ENCODE measurements at places on chromosomes 11 and 22.

DNA sequence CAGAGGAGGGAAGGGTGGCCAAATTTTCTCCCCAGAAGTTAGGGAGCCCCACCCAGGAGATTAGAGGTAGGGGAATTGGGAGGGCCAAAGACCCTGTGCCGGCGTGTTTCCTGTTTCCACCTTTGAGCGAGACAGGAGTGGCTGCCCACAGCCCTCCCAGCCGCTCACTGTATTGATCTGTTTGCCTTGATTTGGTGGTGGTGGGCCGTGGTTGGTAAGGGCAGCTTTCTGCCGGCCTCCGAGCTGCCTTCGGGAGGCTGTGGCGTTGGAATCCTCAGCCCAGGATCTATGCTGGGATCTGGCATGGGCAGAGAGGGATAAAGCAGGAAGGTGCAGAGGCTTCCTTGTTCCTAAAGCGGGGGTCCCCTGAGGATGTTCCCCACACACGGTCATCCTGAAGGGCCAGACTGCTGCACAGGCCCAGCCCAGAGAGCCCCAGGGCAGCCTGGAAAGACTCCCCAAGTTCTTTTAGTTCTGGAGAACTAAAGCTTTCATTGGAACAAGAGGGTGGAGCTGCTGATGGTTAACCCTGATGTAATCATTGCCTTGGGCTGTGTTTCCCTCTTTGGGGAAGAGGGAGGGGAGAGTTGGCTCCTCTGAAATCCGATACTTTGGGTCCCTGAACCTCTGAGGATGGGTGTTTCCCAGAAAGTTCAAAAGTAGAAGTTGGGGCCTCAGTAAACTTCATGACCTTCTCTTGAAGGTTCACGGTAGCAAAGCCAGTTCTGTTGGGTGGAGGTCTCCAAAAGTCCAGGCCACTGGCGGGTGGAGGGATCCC is 7.2 kb downstream of the FAM83F start:
- DNase-seq: no peak

DNA sequence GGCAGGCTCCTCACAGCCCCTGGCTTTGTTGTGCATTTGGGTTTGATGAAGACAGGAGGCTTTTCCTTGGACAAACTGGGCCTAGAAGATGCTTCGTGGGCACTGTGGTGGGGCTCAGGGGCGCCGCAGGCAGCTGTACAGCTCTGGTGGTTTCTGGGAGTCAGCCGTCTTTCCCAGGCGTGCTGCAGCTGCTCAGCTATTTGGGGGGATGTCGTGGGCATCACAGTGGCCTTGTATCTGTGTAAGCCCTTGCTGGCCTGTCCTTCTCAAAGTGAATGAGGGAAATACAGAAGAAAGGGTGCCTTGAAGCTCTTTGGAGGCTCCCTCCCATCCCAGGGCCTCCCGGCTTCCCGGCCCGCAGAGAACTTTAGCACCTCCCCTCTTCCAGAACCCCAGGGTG is 89.5 kb downstream of the TBC1D22A start:
- no peak for DNase-seq

DNA sequence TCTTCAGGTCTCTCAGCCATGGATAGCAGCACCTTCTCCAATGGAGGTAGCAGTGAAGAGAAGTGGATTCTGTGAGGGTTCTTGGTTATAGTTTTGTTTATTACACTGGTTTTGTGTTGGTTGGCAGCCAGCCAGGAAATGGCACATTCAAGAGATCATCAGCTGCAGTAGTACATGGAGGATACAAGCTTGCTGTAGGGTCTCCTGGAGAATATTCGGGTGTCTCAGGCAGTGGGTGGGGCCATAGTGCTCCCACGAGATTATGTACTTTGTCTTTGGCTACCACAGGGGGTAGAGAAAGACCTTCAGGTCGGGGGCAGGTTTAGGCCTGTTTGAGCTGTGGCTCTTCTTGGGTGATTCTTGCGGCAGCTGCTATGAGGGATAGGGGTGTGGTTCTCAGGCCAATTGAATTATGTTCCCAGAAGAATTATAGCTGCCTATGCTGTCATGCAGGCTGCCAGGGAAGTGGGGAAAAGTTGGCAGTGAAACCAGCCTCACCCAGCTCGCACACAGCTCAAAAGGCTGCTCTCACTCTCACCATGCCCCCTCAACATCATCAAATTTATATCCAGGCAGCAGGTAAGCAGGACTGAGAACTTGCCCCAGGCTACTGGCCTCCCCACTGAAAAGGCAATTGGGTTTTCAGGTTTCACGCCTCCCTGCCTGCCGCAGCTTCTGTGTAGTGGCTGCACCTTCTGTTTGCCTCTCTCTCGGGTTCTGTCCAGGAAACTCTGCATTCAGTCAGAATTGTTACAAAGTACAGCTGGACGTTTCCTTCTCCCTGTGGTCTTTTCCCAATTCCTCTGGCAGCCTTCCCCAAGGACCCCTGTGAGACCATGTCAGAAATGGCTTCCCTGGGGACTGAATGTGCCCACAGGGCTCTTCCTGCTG is 435.5 kb downstream of the LUZP2 start:
- DNase-seq: no peak

- no peak for DNase-seq
Observed at GRCh38 chr11:12005476-12005875, 3.0 kb downstream of the DKK3 start.

- no peak for DNase-seq
Observed at GRCh38 chr11:119389611-119390254, 8.2 kb upstream of the USP2 start.

DNA sequence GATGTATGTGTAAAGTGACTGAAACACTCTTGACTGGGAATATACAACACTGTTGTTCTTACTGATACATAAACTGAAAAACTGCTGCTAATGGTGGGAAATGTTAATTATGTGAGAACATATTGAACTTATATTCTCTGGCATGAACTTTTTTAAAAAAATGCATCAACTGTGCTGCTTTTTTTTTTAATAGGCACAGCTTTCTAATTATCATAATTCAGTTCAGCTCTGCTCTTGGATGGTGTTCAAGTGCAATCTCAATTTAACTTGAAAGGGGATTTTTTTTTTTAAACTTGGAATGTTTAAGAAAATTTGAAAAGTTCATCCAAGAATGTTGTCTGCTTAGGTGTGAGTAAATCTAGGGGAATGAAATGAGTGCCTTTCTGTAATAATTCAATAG is 5.2 kb downstream of the TEAD1 start:
- DNase-seq: no peak

DNA sequence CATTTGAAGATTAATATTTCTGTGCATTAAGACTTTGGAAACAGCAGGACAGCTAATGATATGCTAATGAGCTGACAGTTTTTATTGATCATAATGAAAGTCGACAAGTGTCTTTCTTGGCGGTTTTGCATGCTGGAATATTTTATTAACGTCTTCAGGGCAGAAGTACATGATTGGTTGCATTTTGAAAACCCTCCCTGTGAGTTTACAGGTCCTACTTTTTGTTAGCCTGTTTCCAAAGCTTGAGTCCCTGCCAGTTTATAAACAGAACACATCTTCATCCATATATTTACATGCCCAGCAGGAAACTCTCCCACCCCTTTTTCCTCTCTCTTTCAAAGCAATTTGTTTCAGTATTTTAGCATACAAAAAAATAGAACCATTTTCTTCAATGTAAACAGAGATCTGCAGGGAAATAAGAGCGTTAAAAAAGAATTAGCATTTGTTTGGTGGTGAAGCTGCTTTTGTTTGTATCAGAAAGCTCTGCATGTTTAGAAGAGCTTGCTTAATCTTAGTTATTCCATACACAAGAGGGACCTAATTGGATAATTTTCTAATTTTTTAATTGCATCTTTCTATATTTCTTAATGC is 243.6 kb downstream of the NELL1 start:
- no peak for DNase-seq

- no peak for DNase-seq
Observed at GRCh38 chr11:116111546-116111945, 607.3 kb upstream of the CADM1 start.

DNA sequence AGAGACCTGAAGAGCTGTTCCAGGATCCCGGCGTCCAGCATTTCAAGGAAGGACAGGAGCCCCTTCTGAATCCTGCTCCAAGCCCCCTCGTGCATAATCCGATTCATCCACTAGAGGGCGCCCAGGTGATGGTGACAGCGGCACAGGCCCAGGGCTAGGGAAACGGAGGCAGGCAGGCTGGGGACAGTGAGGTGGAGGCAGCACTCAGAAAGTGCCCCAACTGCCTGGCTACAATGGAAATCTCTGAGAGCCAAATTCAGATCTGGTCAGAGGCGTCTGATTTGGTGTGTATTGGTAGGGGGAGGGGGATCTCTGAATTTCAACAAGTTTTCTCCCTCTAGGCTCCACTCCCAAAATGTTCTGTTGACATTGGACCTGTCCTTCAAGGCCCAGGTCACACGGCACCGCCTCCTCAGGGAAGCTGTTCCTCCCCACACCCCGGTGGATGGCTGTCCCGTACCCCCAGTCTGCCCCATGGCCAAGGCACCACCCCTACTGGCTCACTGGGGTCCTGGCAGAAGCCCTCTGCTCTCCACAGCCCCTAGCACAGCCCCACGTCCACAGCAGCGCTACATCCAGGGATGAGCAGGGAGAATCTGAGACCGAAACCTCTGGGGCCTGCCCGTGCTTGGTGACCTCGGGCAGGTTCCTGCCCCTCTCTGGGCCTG is 142.9 kb downstream of the CRYBB2 start:
- peak; percentile 80 for DNase-seq

GRCh38 chr22:35475545-35475944 is 65.1 kb upstream of the RASD2 start:
- DNase-seq: no peak

DNA sequence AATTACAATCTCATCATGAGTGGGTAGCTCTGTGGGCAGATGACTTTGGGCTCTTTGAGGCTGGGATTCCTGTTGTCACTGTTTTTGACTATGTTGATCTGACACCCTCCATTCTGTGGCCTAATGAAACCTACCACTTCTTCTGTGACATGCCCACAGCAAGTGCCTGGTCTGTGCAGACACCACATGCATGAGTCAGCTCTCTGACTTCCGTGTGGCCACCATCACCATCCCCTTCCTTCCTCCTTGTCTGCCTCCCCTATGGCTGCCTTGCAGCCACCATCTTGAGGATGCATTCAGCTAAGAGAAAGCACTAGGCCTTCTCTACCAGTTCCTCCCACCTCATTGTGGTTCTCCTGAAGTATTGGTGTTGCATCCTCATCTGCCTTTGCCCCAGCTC is 15.3 kb upstream of the OR10V1 start:
- DNase-seq: no peak

DNA sequence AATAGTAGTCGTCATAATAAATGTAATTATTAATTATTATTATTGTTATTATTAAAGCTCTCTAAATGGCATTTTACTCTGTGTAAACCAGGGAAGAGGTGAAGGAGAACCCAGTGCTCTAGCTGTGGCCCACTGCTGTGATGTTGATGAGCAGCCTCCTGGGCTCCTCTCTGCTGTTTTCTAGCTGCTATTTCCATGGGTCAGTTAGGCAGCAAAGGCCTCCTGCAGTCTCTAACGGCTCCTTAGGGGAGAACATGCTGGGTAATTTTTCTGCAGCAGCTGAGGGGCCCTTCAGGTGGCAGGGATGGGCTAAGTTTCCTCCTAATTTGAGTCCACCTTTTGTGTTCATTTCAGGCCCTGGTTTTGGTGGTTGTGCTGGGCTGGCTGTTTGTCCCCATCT is 24.6 kb downstream of the SLC5A1 start:
- DNase-seq: no peak

GRCh38 chr11:60951904-60952741 is at the start of gene SLC15A3:
Gene SLC15A3, minus strand, starts transcription at chr11:60952176. Its CDS starts 625 bp downstream, at chr11:60951551.
- DNase-seq: peak; percentile 71

DNA sequence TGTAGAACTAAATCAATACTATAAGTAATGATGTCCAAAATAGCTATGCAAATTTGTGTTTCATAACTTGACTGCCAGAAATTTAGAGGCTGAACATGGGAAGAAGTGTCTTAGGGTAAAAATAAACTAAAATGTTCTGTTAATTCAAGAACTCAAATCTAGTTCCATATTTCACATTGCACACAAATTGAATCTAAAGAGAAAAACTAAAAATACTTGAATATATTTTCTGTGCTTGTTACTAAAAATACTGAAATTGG is 43.5 kb downstream of the FANCF start:
- DNase-seq: no peak

- no peak for DNase-seq
Observed at GRCh38 chr11:68667511-68668500, 16.5 kb upstream of the GAL start.

GRCh38 chr11:35419830-35420333 is 524 bp upstream of the SLC1A2 start:
- DNase-seq: peak; percentile 30

DNA sequence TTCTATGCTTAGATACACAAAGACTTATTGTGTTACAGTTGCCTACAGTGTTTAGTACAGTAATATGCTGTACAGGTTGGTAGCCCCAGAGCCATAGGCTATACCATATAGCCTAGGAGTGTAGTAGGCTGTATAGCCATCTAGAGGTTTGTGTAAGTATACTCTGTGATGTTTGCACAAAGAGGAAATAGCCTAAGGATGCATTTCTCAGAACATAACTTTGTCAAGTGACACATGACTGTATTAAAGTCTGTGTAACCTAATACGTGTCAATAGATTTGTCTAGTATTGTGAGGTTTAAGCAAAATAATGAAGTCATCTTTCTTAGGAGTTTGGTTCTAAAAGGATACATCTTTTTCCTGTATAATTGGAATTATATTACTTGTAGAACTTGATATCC is 5.5 kb downstream of the ZC3H12C start:
- DNase-seq: no peak

- no peak for DNase-seq
Observed at GRCh38 chr11:124748481-124749343, 3.3 kb downstream of the VSIG2 start.

- no peak for DNase-seq
Observed at GRCh38 chr11:64556044-64556720, 34.8 kb upstream of the SLC22A12 start.

DNA sequence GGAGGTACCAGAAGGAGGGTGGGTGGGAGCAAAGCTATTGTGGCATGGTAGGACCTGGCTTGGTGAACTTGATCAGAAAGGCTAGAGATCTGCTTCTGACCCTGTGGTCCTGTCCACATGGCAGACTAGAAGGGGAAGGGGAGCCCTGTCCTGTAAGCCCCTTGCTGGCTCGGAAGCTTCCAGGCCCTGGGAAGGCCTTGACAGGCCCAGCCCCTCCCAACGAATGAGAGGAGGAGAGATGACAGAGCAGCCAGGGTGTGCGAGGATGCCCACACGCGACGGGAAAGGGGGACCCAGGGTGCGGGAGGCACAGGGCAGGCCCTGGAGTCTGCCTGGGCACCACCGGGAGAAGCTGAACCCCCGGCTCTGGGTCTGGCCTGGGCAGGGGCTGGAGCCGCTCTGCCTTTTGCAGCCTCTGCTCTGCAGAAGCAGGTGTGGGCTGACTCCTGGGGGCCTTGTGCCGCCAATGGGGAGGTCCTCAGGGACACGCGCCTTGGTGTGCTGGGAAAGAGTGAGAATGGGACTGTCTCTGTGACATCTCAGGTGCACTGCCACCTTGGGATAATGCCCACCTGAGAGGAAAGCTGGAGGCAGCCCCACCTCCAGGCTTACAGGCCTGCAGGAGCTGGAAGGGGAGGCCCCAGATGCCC is 1447.5 kb downstream of the BRD1 start:
- no peak for DNase-seq

GRCh38 chr11:12235947-12236743 is 125.8 kb downstream of the MICAL2 start:
- DNase-seq: peak; percentile 74
